Esophagus muscularis mucosa (tissue), 4 donors: ENCODE measurements at places on chromosomes 11 and 22. TPM values are rescaled to one million over a fixed set of nuclear protein-coding genes. Genes with fewer than 3 reads are reported as not detected.
A peak's percentile ranks its signal among the peaks of the same experiment; 100 is the strongest.

Gene SNU13
- 115 TPM for total RNA-seq

Gene BATF2
- total RNA-seq, result 0.42 TPM

Gene OR5A1
- not detected for total RNA-seq

Gene PHOX2A
- 1.2 TPM for total RNA-seq

Gene OR4A16
- not detected for total RNA-seq

- H3K27ac ChIP-seq, result no peak overlapping the region
- no peaks in the 10 kb centered on the region for H3K27me3 ChIP-seq
- peaks cover 12% of the 10 kb centered on the region for H3K4me1 ChIP-seq
- DNase-seq, result no peak
- H3K4me3 ChIP-seq, result no peak overlapping the region
These were observed 89.1 kb downstream of the BBOX1 start for GRCh38 chr11:27129686-27130085.

DNA sequence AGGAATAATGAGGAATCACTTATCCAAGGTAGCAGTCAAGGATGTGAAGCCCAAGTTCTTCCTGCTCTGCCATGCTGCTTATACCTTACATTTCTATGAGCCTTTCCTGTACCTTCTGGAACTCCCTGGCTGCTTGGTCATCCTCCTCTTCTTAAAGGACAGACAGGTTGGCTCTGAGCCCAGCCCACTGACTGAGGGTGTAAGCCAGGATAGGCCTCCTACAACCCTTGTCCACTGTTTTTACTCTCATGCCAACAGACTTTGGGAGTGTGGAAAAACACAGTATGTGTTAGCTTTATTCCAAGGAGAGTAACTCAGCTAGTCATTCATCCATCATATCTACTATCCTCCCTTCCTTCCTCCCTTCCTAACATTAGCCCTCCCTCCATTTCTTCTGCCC is 47.5 kb downstream of the IRAG1 start:
- peaks cover 4% of the 10 kb centered on the region for H3K36me3 ChIP-seq
- H3K4me1 ChIP-seq, result peaks cover 97% of the 10 kb centered on the region
- peak overlapping the region; percentile 76 for H3K27ac ChIP-seq
- H3K4me3 ChIP-seq, result no peak overlapping the region
- H3K27me3 ChIP-seq, result no peaks in the 10 kb centered on the region
- no peak for DNase-seq

DNA sequence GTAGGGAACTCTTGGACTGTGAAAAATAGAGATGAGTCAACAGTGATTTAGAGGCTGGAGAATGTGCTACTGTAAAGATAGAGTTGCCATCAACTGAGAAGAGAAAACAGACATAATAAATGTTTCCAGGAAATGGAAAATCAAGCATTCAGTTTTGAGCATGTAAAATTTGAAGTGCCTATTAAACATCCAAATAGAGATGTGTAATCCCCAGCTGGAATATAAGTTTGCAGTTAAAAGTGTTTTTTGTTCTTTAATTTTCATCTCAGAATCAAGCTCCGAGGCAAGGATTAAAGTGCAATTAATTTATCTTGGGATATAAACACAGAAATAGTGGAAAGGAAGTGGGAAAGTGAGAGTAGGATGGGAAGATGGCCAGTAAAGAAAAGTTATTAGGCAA is 666.0 kb upstream of the RAG2 start:
- H3K4me1 ChIP-seq, result no peaks in the 10 kb centered on the region
- H3K27me3 ChIP-seq, result no peaks in the 10 kb centered on the region
- no peaks in the 10 kb centered on the region for H3K36me3 ChIP-seq
- no peak overlapping the region for H3K27ac ChIP-seq

DNA sequence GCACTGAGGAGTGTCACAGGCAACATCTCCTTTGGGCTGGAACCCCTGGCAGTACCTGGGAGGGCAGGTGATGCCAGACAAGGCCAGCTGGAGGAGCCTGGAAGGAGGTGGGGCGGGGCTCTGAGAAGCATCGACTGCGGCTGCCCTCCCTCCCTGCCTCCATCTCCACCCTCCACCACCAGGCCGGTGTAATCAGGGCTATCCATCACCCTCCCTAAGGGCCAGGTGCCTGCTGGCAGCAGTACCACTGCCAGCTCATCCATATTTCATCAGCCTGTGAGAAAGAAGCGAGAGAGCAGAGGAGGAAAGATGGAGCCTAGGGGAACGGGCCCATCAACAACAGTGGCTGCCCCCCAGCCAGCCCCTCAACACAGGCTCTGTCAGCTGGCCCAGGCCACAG is 51.4 kb upstream of the RASD2 start:
- H3K4me1 ChIP-seq, result peaks cover 9% of the 10 kb centered on the region
- DNase-seq, result no peak
- H3K4me3 ChIP-seq, result no peak overlapping the region
- no peaks in the 10 kb centered on the region for H3K36me3 ChIP-seq

DNA sequence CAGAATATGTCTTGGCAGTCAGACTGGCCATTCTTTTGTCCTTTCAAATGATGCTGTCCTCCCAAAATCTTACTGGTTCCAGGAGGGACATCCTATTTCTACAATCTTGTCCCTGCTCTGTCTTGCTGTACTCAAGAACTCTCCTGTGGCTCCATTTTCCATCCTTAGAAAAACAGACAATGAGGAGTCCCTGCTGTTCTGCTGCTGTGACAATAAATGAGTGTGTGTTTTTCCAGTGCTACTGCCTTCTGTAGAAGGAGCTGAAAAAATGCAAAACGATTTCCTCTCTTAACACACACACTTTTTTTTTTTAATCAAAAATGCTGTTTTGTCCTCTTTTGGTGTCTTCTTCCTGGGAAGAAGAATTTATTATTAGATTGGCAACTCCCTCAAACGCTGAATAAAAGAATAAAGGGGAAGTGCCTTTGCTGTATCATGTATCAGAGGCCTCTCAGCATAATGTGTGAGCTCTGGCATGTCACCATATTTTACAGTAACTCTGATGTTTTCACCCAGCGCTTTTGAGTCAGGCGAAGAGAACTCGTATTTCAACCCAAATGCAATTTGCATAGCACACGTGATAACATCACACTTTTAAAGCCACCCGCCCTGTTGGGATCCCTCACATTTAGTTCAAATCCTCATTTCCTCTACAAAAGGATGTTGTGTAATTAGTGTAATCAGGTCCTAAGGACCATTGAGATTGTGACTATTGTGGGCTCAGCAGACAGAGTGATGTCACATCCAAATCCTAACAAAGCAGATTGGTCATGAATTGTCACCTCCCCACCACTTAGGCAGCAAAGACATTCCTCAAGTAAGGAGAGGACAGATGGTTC is 496.0 kb upstream of the LARGE1 start:
- no peaks in the 10 kb centered on the region for H3K27me3 ChIP-seq
- DNase-seq, result peak; percentile 89
- no peaks in the 10 kb centered on the region for H3K36me3 ChIP-seq
- no peak overlapping the region for H3K27ac ChIP-seq
- H3K4me3 ChIP-seq, result no peak overlapping the region

- H3K4me3 ChIP-seq, result no peak overlapping the region
- peaks cover 36% of the 10 kb centered on the region for H3K36me3 ChIP-seq
- H3K4me1 ChIP-seq, result peaks cover 16% of the 10 kb centered on the region
- no peaks in the 10 kb centered on the region for H3K27me3 ChIP-seq
- H3K27ac ChIP-seq, result no peak overlapping the region
These were observed 19.7 kb downstream of the CDPF1 start for GRCh38 chr22:46230262-46230901.

DNA sequence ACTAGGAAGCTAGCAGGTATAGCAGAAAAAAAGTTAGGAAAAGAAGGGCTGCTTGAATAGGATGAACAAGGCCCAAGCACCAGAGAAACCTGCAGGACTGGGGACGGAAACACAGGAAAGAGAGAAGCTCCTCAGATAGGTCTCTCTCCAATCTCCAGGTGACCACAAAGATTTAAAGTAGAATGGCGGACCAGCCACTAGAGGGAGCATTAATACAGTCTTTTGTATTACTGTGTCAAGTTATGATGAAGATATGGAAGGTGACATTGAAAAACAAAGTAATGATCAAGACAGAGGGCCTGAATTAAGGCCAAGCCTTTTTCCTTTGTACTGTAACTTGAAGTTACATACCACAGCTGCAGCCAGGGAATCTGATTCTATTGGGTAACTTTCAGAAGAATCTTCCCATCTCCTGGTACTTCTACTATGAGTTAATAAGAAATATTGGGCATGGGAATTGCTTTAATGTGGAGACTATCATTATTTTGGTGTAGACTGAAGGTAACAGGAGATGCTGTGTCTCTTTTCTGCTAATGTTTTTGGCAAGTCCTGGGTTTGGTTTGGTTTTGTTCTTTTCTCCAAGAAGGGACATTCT is 33.8 kb downstream of the OR2AG2 start:
- H3K27ac ChIP-seq, result no peak overlapping the region
- no peaks in the 10 kb centered on the region for H3K27me3 ChIP-seq
- peaks cover 8% of the 10 kb centered on the region for H3K36me3 ChIP-seq
- no peak overlapping the region for H3K4me3 ChIP-seq

- no peaks in the 10 kb centered on the region for H3K27me3 ChIP-seq
- no peak overlapping the region for H3K27ac ChIP-seq
- H3K36me3 ChIP-seq, result no peaks in the 10 kb centered on the region
These were observed 374.3 kb upstream of the MPPED2 start for GRCh38 chr11:30960387-30960992.

DNA sequence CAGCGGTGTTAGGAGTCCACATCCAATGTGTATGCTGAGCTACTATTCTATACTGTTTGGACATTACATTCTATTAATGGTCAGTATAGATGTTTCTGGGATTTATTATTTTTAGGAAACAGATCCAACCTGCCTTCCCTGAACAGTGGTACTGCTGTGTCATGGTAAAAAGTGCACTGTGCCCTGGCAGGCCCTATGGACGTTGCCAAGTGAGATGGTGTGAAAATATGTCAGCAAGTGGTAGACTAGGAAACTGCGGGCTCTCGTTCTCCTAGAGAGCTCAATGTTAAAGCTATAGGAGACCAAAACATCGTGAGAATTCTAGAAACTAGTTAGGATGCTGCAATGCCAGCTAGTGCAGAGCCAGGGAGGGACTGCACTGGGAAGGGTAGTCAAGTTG is 26.0 kb upstream of the CYP2D6 start:
- peaks cover 16% of the 10 kb centered on the region for H3K36me3 ChIP-seq
- no peak overlapping the region for H3K27ac ChIP-seq
- no peak for DNase-seq
- no peak overlapping the region for H3K4me3 ChIP-seq
- no peaks in the 10 kb centered on the region for H3K27me3 ChIP-seq

DNA sequence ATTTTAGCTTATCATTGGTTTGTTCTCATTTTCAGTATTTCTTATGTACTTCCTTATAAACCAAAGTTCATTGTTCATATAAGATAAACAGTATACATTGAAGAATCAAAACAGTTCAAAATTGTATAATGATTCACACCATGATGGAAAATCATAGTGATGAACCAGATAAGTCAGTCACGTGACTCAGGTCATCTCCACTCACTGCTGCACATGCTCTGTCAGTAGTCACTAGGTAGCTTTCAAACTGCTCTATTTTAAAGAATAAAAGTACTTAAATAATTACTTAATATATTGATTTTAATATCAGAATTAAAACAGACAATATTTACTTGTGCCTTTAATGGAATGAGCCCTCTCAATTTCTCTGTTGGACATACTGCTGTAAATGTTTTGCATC is 37.5 kb downstream of the PDHX start:
- H3K4me1 ChIP-seq, result peaks cover 3% of the 10 kb centered on the region
- no peaks in the 10 kb centered on the region for H3K27me3 ChIP-seq
- H3K27ac ChIP-seq, result no peak overlapping the region
- H3K4me3 ChIP-seq, result no peak overlapping the region
- peaks cover 4% of the 10 kb centered on the region for H3K36me3 ChIP-seq

DNA sequence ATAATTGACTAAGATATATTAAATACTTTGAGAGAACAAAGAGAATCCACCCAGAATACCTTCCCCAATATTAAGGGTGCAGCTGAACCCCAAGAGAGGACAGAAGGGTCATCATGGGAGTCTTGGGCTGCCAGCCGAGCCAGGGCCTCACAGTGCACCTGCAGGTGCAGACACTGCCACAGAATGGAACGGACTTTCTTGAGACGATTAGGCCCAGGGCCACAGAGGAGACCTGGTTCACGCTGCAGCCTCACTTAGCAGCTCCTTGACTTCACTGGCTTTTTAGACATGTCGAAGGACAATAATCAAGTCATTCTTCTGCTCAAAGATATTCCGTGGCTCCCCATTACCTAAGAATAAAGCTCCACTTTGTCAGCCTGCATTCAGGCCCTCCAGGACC is 100.6 kb downstream of the PHF21B start:
- no peak for DNase-seq
- no peak overlapping the region for H3K27ac ChIP-seq
- H3K27me3 ChIP-seq, result no peaks in the 10 kb centered on the region
- no peaks in the 10 kb centered on the region for H3K36me3 ChIP-seq
- H3K4me1 ChIP-seq, result no peaks in the 10 kb centered on the region
- no peak overlapping the region for H3K4me3 ChIP-seq

DNA sequence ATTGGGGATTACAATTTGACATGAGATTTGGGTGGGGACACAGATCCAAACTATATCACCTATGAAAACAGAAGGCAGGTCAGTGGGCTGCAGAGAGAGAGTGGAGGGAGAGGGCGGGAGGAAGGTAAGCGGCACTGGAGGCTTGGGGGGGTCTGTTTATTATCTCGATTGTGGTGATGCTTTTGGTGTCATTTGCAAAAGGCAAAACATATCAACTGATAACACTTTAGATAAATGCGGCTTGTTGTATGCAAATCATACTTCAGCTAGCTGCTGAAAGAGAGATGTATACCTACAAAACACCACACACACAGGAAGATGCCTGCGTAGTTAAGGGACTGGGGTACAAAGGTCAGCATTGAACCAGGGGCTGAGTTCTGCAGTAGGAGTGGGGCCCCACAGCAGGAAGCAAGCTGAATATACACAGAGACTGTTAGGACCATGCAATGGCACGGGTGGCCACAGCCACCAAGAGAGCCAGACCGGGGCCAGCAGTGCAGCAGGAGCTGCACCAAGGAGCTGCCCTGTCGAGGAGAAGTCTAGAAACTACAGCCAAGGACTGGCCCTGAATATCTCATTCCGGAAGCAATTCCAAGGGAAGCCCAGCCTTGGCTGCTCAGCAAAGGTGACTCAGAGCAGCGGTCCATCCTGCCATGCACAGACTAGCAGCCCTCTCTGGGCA is 23.8 kb upstream of the TOLLIP start:
- H3K27ac ChIP-seq, result no peak overlapping the region
- no peak overlapping the region for H3K4me3 ChIP-seq
- no peak for DNase-seq
- no peaks in the 10 kb centered on the region for H3K27me3 ChIP-seq
- no peaks in the 10 kb centered on the region for H3K36me3 ChIP-seq
